ENCODE measurements at places on chromosomes 2 and 18.
A peak's percentile ranks its signal among the peaks of the same experiment; 100 is the strongest.

DNA sequence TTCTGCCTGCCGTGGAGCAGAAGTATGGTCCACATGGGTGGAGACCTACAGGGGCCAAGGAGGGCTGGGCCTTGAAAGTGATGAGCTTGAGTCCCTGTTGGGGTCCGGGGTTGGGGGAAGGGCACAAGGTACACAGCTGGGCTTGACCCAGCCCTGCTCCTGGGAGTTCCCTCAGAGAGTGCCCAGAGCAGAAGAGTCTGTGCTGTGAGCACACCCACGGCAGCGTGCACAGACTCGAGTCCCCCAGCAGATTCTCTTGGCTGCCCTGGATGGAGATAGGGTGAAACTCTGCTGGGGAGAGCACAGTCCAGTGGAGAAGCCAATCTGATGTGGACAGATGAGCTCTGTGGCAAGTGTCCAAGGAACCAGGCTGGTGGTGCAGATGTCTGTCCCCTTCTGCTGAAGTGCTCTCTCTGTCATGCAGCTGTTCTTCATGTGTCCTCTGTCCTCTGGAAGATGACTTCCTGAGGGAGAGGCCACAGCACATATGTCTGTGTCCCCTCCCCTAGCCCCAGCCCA lies 27.5 kb downstream of the INPP4A start:
- no peak for DNase-seq

DNA sequence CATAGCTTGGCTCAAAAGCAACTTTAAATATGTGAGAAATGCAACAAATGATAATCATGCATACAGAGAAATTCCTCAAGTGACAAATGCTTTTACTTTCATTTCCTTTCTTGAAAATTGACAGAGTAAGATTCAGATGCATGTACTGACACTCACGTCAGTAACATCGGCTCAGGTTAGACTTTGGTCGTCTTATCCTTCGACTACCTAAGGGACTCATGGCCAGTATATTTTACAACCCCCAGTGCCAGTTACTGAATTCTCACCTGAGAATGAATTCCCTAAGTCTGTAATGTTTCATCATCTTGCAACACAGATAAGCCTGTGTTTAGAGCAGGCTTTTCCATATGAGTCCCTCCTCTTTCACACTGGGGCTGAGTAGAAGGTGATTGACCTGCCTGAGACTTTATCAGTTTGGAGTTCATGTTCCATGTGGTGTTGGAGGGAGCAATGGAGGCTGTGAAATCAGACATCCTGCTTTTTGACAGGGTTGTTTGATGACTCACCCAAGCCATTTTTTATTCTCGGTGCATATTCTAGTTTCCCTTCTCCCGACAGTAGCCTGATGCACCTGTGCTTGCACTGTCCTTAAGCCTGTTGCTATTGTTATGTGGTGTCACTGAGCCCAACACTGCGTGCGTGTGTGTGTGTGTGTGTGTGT lies 30.5 kb upstream of the ATP8B1 start:
- peak; percentile 51 for DNase-seq

DNA sequence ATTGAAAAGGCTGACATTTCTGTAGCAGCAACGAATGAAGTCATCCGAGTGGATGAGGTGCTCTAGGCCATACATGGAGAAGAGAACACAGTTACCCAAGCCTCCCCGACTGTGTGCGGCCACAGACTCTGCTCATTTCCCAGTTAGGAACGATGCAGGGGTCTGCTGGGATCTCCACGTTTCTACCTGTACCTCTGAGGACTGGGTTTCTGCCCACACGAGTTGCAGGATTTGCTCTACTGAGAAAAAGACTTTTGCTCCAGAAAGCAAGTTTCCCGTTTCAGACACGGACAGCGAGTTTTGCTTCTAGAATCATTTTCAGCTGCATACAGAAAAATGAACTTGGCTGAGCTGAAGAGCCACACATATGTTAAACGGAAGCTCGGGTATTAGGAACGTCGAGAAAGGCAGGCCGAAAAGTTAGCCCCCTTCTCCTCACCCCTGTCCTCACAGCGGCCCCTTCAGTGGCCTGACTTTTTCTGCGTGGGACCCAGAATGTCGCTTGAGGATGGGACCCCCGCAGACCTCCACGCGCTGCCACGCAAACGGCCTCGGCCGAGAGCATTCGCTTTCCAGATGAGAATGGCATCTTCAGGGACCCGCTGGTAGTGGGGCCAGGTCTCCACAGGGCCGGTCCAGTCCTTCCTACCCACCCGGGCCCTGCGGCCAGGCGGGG lies 582 bp upstream of the RAB31 start:
- DNase-seq: no peak

- DNase-seq: no peak
Measured at GRCh38 chr2:69297216-69297615, 89.8 kb downstream of the GFPT1 start.

GRCh38 chr2:66437691-66438497 lies 3.0 kb downstream of the MEIS1 start:
- DNase-seq: no peak

GRCh38 chr2:118225666-118226065 lies 137.4 kb downstream of the INSIG2 start:
- no peak for DNase-seq

DNA sequence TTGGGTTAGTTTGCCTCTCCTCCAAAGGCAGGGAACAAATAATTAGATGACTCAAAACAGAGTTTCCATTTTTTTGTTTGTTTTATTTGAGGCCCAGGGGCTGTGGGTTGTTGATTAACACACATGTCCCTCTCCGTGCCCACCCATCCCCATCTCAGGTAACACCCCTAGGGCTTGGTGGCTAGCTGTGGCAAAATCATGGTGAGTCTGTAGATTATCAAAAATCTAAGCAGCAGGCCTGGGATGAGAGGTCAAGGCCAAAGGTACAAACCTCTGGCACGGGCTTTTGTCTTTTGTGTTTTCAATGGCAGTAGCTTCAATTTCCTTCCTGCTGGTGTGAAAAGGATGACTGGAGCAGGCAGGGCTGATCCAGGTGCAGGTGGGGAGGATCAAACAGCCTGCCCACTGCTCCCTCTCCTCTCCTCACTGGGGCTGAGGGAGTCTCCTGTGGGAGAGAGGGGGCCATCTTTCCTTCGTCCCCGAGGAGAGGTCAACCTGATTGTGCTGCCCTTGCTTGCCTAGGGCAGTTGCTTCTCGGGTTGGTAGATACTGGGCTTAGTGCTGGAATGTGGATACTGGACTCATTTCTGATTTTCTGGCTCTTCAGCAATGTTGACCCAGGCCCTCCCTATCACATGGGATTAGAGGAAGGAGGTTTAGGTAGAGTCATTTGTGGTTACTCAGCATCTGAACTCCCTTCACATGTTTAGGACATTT lies 31.9 kb upstream of the EML4 start:
- DNase-seq: no peak

- no peak for DNase-seq
Measured at GRCh38 chr2:68429311-68429826, 37.7 kb downstream of the FBXO48 start.

DNA sequence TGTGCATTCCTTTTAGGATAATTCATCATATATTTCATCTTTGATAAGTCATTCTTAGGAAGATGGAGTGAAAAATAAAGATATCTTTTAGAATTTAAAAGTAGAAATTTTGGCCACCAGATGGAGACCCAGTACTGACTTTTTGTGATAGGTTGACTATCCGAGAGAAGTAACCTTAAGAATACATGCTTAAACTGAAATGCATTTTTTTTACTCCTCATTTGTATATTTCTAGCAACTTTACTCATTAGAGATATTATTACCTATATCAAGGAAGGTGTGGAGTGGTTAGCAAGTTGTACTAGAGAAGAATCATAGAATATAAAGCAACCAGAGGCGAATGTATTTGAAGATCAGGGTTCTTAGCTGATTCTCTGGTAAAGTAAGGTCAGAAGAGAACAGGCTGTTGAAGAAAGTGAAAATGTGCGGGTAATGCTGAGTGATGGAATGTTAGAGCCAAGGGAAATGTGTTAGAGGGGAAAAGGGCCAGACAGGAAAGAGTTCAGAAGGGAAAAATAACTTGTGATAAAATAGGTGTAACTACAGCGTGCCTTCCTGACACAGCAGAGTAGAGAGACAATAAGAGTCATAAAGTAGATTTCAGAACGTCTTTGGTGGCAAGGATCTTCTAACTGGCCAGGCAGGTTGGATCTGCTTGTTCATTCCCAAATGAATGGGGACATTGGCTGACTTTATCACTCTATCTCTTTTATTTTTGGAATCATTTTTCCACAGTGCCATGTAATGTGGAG lies 52.3 kb downstream of the TDRD15 start:
- no peak for DNase-seq

DNA sequence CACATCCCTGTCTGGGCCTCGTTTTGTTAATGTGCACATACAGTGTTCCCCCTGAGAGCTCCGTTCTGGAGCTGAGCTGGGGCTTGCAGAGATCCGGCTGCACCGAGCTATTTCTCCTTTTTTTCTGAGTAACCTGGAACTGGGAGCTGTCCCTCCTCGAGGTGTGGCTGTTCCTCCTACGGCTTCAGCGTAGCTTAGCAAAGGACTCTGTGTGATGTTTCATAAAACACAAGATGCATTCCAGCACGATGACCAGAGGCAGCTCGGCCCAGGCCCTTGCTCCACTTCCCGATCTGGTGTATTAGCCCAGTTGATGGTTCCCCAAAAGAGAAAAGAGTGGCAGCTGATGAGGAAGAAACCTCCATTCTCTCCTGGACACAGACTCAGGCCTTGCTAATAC lies 103.0 kb downstream of the FAM210A start:
- DNase-seq: no peak

GRCh38 chr2:68943581-68944568 lies 8.8 kb downstream of the GKN2 start:
- peak; percentile 14 for DNase-seq

GRCh38 chr2:156486147-156486546 lies 50.0 kb downstream of the GPD2 start:
- peak; percentile 47 for DNase-seq

- DNase-seq: no peak
Measured at GRCh38 chr2:204449977-204450376, 95.3 kb upstream of the PARD3B start.

GRCh38 chr2:76851000-76851399 lies 671.2 kb downstream of the LRRTM4 start:
- DNase-seq: no peak

GRCh38 chr2:14540015-14540414 lies 92.5 kb upstream of the LRATD1 start:
- peak; percentile 2 for DNase-seq

GRCh38 chr18:75981102-75981501 lies 513.9 kb downstream of the ZNF516 start:
- DNase-seq: no peak

DNA sequence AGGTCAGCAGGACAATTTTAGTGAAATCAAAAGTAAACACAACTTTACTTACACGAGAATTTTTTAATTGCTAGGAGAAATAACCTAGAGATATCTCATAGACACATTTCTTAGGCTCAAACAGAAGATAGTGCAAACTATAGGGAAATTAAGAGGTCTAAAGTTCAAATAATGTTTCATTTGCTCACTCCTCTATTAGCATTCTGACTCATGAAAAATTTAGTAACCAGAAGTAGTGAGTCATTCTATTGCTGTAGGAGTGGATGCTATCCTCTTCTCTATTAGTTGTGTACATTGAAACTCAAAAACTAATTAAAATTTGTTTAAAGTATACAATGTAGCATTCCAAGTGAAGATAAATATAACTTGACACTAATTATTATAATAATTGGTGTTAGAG lies 908.3 kb upstream of the TMEFF2 start:
- DNase-seq: peak; percentile 25

- DNase-seq: no peak
Measured at GRCh38 chr2:62370321-62371250, 135.4 kb downstream of the TMEM17 start.

DNA sequence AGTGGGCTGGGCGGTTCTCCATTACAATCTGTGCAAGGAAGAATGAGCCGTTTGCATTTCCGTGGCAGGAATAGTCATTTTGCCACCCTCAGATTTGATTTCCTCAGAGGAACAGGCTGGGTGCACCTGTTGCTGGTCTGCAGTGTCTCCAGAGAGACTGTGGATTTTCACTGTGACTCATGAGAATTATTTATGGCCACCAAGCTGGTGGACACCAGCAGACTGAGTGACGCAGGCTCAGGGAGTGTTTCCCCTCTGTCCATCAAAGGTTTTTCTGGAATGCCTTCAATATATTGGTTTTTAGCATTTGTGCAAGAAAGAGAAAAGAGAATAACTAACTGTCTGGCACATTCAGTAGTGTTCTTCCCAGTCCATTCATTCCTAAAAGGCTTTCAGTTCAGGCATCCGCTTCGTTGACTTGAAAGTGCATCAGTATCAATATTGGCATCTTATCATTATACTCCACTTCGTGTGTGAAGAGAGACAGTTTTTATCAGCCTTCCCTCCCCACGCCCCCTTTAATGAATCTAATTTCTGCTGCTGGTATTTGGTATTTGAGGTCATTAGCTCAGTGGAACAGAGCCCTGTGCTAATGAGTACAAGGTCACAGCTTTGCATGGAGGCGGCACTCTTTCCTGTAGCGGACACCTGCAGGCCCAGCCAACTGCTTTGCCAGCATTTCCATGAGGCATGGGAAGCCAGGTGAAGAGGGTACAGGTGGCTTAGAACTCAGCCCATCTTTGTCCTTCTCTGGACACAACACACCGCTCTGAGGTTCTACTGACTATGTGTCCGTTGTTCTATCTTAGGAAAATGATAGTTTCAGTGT lies 39.9 kb downstream of the PRKCE start:
- DNase-seq: no peak

GRCh38 chr2:233807966-233808935 lies 30.1 kb downstream of the MROH2A start:
- no peak for DNase-seq

- DNase-seq: no peak
Measured at GRCh38 chr2:177660742-177661141, 268.2 kb downstream of the AGPS start.

GRCh38 chr2:215207791-215208367 lies 69.5 kb upstream of the ABCA12 start:
- no peak for DNase-seq

- no peak for DNase-seq
Measured at GRCh38 chr18:9647496-9648323, 33.4 kb upstream of the PPP4R1 start.

GRCh38 chr2:16161768-16162490 lies 221.6 kb downstream of the MYCN start:
- no peak for DNase-seq

- DNase-seq: no peak
Measured at GRCh38 chr18:33959609-33960008, 265.1 kb downstream of the NOL4 start.

DNA sequence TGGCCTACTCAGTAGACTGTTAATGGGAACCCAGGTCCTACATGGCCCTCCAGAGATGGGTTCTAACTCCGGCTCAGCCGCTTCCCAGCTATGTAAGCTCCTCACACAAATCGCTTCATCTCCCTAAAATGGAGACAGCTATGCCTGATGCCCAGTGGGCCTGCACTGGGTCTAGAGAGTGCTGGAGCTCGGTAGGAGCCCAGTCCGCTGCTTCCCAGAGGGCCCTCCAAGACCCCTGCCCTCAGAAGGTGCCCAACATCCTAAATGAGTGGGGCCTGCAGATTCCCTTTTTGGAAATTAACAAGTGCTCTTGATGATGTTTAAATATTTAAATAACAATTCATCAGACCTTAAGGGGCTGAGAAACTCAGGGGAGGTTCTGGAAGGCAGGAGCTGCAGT lies 47.1 kb downstream of the HS1BP3 start:
- no peak for DNase-seq

GRCh38 chr18:4211111-4211837 lies 243.8 kb downstream of the DLGAP1 start:
- no peak for DNase-seq

- no peak for DNase-seq
Measured at GRCh38 chr2:74849228-74849892, 15.4 kb downstream of the HK2 start.

- DNase-seq: no peak
Measured at GRCh38 chr2:46570396-46570795, 91.0 kb downstream of the TMEM247 start.
